ENCODE measurements at places on chromosomes 11 and 22. TPM values are rescaled to one million over a fixed set of nuclear protein-coding genes. Genes with fewer than 3 reads are reported as not detected.

Gene GPR83
- polyA plus RNA-seq: 0.12 TPM

Gene PAMR1
- polyA plus RNA-seq: not detected

Gene NXPE4
- polyA plus RNA-seq: not detected

Gene BLID
- not detected for polyA plus RNA-seq

Gene TUBA8
- 0.27 TPM for polyA plus RNA-seq

Data from CD14-positive monocyte (primary cell).